ACHN (cell line): ENCODE measurements at places on chromosomes 11 and 22.

- no peak for DNase-seq
Observed at GRCh38 chr11:126139111-126140091, 72.0 kb downstream of the RPUSD4 start.

- no peak for DNase-seq
Observed at GRCh38 chr11:28323621-28324020, 215.4 kb downstream of the METTL15 start.

GRCh38 chr11:108286370-108286769 lies 63.5 kb downstream of the ATM start:
- DNase-seq, result no peak

- DNase-seq, result no peak
Observed at GRCh38 chr11:76131671-76132631, 74.4 kb downstream of the WNT11 start.

DNA sequence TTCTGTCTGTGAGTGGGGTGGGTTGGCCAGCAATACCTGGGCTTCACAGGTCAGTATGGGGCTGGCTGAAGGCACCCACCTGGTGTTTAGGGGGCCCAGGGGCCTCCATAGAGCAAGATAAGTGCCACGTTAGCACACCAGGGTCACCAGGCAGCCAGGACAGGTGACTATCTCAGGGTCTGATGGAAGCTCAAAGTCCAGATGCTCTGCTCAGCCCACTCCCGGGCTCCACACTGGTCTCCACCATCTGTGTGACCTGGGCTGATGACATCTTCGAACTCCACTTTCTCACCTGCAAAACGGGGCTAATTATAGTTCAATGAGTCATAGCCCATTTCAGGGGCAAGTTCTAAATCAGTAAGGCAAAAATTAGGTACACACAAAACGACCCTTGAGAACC lies 39.4 kb upstream of the PRDM11 start:
- DNase-seq, result no peak

DNA sequence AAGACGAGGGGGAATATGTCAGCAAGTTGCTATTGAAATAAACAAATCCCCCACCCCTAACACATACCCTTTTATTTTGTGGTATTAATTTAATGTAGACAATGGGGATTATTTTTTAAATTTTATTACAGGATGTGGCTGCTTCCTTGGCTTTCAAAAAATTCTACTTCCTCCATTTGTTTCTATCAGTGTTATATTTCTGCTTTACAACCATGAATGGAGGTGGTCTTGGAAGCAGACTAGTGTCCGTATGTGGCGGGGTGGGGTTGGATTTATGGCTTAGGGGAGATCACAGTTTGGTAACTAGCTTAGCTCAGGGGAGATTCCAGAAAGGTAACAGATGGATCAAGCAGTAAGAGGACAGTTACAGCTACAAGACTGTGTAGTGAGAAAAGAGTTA lies 39.3 kb upstream of the PICALM start:
- DNase-seq, result no peak

DNA sequence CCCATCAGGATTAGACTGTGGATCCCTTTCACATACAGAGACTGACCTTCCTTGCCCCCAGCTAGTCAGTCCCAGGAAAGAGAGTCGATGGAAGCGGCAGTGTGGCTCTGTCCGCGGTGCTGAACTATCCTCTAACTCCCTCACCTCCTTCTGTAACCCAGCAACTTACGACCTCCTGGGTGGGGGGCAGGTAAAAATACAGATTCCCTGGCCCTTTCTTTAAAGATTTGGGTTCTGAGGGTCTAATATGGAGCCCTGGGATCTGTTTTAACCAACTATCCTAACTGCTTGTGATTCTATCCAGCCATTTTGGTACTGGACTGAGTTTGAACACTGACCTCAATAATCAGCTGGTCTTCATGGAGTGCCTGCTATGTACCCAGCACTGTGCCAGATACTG lies 23.2 kb downstream of the MFNG start:
- DNase-seq, result peak; percentile 46

- no peak for DNase-seq
Observed at GRCh38 chr11:26573896-26574295, 1.8 kb upstream of the MUC15 start.

GRCh38 chr22:20205964-20206708 lies 55.3 kb upstream of the CCDC188 start:
- DNase-seq, result peak; percentile 76

DNA sequence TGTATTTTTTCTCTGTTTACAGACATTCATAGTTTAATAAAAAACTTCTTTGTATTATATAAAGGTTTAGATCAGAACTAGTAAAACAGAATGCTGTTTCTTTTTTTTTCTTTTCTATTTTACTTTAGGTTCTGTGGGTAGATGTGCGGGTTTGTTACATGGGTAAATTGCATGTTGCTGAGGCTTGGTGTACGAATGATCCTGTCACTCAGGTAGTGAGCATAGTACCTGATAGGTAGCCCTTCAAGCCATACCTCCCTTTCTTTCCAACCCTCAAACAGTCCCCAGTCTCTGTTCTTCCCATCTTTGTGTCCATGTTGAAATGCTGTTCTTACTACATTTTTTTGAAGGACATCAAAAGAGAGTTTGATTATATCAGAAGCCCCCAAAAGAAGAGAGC lies 3.2 kb downstream of the ATM start:
- DNase-seq, result no peak

- no peak for DNase-seq
Observed at GRCh38 chr11:108167624-108168023, 46.3 kb downstream of the ACAT1 start.

- DNase-seq, result no peak
Observed at GRCh38 chr22:28333088-28333487, 346.6 kb downstream of the TTC28 start.

- no peak for DNase-seq
Observed at GRCh38 chr11:94550513-94550912, 6.8 kb downstream of the FUT4 start.

DNA sequence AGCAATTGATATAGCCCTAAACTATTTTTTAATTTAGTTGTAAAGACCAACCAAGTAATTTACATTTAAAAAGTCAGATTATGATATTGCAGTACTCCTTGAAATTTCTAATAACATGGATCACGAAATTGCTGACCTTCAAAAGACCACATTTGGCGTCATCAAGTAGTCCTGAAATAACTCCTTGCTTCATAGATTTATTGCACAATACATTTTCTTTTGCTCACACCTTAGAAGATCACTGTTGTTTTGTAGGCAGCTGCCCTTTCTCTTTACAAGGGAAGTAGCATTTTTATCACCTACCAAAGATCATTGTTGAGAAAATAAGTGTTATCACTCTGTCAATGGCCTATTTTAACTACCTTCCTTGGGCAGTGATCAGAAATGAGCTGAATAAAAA lies 815.8 kb downstream of the METTL15 start:
- DNase-seq, result no peak
